AG09319 (cell line): ENCODE measurements at places on chromosomes 3 and 15.

DNA sequence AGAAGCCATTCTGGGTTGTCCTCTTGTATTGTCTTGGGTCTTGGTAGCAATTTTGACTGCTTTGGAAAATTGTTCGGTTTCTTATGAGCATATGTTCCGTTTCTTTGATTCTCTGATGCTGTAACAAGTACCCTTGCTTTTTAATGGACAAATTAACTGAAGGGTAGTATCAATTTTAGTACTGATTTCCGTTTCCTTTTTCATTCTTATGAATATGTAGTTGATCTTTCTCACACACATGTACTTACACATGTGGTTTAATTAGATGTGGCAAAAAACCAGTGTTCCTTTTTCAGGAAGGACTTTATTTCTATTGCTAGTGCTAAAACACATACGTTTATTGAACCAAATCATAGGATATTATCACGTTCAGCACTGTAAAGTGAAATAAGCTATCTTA is 119.1 kb downstream of the TCF12 start:
- DNase-seq: no peak

DNA sequence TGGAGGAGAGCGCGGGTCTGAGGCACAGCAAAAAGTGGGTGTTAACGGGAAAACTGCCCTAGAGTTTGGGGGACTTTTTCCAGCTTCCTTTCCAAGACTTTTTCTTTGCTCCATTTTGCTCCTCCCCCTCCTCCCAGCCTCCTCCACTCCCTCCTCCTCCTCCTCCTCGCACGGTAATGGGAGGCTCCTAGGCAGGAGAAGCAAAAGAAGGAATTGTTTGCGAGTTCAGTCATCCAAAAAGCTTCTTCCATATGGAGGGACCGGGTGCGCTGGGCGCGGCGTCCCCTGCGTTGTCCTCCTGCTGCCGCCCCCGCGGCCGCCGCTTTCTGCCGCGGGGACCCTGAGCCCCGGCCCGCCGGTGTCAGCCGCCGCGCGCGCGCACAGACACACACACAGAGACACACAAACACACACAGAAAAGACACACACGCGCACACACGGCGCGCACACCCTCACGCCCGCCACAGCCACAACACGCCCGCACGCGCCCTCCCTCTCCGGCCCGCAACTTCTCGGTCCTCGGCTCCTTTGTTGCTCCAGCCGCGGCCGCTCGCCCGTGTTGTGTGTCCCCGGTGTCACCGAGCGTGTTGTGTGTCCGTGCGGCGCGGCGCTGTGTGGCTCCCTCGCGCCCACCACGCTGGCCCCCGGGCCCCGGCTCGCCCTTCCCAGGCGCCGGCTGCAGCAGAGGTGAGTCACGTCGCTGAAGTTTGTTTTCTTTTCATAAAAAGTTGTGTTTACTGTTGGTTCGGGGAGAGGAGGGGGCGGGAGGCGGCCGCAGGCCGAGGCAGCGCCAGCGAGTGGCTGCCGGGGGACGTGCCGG is at the start of gene BOC:
Gene BOC (plus strand): TSS at position 228 of the 820 bp plus-strand sequence. CDS start 38,246 bp downstream, outside the sequence.
- no peak for DNase-seq

DNA sequence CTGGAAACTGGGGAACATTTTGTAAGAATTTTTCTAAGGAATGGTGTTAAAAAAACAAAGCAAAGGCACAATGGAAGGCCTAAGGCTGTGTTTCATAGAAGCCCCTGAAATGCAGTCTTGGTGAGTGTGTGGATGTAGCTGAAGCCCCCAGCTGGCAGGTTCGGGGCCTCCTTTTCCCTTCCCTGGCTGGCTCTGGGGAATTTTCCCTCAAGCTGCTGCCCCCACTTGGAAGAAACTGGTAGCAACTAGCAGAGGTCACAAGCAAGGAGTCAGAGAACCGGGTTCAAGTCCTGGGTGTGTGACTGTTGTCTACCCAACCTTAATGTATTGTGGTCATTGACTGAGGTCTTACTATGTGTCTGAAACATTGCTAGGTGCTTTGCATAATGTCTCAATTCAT is 85.3 kb upstream of the MYZAP start:
- DNase-seq: no peak

DNA sequence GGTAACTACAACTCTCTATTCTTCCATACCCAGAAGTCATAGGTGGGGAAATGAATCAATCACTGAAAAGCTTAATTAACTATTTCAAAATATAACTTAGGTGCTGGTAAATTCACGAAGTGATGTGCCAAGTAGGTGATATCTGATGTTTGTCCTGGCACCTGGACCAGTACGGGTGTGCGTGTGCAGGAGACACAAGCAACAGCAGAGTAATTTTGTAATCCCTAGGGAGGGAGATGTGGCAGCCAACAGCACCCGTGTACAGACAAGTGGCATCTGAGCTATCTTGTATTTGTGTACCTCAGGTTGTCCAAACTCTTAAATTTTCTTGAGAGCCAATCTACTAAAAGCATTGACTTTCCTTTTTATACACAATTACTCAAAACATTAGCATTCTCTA is 22.8 kb downstream of the USF3 start:
- no peak for DNase-seq

GRCh38 chr3:156547637-156548036 is 7.3 kb downstream of the SSR3 start:
- no peak for DNase-seq

DNA sequence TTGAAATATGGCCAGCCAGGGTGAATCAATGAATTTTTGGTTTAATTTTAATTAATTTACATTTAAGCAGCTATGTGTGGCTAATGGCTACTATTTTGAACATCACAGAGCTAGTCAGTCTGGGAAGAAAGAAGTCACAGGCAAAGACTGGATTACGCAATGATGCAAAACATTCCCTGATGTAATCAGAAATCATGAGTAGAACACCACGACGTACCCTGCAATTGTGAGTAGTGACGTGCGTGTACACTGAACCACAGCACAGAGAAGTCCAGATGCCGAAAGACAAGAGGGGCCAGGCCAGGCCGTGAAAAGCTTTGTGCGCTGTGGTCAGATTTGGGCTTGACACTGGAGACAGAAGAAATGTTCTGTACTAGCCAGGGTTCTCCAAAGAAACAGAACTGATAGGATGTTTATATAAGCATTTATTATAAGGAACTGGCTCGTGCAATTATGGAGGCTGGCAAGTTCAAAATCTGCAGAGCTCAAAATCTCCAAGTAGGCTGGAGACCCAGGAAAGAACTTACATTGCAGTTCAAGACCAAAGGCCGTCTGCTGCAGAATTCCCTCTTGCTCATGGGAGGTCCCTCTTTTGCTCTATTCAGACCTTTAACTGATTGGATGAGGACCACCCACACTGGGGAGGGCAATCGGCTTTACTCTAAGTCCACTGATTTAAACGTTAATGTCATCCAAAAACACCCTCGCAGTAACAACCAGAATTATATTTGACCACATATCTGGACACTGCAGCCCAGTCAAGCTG is 44.6 kb downstream of the SH3BP5 start:
- DNase-seq: peak; percentile 85

- DNase-seq: no peak
Observed at GRCh38 chr15:86432861-86433260, 353.2 kb downstream of the AGBL1 start.

- DNase-seq: no peak
Observed at GRCh38 chr3:16589867-16590624, 15.2 kb downstream of the DAZL start.

- no peak for DNase-seq
Observed at GRCh38 chr3:140767566-140767965, 89.7 kb downstream of the TRIM42 start.

GRCh38 chr3:71463617-71464016 is 119.9 kb downstream of the FOXP1 start:
- DNase-seq: no peak
